ENCODE measurements at places on chromosomes 3 and 15.
A peak's percentile ranks its signal among the peaks of the same experiment; 100 is the strongest.

DNA sequence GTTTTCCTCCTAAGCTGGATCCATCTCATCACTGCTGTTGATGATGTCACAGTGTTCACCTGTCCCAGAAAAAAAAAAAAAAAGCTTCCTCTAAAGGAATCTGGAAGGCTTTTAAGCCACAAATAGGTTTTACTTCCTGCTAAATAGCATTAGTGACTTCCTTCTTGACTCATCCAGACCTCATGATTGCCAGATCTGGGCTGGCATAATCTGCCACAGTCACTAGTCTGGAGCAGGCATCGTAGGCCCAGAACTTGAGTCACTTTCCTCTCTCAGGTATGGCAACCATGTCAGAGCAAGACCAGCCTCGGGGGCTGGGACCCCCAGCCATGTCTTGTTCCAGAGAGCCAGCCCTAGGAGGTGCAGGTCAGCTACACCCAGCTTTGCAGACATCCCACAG lies 266.5 kb upstream of the CADM2 start:
- peak; percentile 14 for DNase-seq

DNA sequence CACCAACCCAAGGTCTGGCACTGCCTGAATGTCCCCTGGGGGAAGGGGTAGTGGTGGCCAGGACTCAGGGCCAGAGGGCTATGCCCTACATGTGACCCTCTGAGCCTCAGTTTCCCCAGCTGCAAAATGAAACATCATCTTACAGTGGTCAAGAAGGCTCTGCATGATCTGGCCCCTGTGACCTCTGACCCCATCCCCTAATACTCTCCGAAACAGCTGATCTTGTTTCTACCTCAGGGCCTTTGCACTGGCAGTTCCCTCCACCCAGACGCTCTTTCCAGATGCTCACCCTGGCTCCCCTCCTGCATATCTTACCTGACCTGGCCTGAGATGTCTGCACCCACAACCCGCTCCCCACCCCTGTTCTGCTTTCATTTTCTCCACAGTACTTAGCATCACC lies 21.8 kb downstream of the PLXND1 start:
- no peak for DNase-seq

DNA sequence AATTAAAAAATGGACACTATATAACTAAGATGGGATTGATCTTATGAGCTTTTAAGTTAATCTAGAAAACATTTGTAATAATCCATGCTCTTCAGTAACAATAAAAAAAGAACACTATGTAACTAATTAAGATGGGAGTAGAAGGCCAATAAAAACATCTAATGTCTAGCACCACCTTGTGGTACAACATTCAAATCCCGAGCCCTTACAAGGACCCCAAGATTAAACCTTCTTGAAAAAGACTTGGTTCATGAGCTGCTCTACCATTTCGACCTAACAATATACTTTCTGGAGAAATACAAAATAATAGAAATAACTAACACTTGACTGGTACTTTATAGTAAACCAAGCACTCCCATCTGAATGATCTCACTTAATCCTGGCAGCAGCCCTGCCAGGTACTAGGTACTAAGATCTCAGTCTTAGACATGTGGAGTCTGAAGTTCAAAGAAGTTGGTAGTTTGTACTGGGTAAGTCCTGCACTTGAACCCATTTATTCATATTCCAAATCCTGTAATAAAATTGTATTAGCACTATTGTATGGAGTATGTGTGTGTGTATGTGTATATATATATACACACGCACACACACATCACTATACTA lies 21.8 kb downstream of the METTL6 start:
- DNase-seq, result peak; percentile 69

GRCh38 chr3:53554559-53555067 lies 60.2 kb downstream of the CACNA1D start:
- DNase-seq, result no peak

DNA sequence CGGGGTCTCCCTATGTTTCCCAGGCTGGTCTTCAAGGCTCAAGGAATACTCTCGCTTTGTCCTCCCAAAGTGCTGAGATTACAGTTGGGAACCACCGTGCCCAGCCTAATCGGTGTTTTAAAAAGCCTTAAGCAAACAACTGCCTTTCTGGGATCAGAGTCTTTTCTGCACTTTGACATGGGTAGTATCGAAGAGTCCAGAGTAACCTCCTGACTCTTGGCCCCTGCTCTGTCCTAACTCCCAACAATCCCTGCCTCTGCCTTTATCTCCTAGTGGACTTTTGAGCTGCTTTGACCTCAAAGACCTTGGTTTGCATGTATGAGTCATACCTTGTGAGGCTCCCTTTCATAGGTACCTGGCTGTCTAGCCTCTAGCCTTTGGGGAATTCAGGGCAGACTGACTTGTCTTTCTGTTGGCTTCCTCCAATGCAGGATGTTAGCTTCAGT lies 21.0 kb upstream of the HACD2 start:
- DNase-seq, result no peak

DNA sequence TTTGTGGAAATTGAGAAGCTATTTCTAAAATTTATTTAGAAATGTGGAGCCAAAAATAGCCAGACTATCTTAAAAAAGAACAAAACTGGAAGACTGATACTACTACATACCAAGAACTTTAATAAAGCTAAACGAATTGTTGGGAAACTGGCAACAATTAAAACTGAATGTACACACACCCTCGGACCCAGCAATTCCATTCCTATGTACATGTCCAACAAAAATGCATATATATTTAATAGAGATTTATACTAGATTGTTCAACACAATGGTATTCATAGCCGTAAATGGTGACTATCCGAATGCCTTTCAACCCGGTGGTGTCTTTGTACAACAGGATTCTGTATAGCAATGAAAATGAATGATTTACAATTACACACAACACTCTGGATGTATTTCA lies 136.5 kb upstream of the RASGRP1 start:
- no peak for DNase-seq

DNA sequence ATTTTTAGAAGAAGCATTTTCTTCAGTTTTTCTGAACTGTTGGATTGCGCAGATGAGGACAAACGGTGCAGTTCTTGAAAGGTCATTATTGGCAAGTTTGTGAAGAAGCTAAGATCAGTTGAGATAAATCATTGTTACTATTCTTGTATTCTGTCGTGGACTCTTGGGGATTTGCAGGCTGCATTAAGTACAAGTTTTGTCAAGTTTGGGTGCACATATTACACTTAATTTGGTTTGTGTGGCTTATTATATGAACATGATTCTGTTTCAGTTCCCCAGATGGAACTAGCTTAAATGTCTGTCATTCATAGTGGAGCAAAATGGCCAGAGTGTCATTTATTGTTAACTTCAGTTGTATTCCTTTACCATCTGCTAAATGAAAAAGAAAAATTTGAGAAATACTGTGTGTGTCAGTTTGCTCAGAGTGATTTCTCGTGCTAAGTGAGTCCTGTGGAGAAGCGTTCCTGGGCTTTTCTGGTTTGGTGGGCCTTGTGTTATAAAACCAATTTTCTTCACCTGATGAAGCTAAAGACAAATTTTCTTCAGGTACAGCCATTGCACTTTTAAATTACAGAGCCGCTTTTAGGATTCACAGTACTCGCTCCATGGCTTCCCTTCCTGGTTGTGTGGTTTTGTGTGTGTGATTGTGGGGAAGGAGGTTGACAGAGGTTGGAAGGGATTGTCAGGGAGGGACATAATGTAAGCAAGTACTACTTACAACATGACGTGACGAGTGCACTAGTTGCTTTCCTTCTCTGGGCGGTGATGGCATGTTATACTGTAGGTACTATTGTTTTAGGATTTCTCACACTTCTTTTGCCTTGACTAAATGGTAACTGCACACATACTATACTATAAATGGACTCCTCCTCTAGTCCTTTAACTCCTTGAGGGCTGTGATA lies 1.7 kb downstream of the AKAP13 start:
- DNase-seq, result no peak

- DNase-seq, result peak; percentile 64
These were observed 64.7 kb upstream of the XCR1 start for GRCh38 chr3:46091741-46092701.

DNA sequence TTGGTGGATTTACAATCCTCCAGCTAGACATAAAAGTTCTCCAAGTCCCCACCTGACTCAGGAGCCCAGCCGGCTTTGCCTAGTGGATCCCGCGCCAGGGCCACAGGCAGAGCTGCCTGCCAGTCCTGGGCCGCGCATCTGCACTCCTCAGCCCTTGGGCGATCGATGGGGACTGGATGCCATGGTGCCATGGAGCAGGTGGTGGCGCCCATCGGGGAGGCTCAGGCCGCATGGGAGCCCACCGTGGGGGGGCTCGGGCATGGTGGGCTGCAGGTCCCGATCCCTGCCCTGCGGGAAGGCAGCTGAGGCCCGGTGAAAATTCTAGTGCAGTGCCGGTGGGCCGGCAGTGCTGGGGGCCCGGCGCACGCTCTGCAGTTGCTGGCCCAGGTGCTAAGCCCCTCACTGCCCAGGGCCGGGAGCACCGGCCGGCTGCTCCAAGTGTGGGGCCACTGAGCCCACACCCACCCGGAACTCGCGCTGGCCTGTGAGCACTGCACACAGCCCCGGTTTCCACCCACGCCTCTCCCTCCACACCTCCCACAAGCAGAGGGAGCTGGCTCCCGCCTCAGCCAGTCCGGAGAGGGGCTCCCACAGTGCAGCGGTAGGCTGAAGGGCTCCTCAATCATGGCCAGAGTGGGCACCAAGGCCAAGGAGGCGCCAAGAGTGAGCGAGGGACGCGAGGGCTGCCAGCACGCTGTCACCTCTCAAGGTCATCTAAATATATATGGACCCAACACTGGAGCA lies 38.8 kb upstream of the IGSF11 start:
- no peak for DNase-seq

DNA sequence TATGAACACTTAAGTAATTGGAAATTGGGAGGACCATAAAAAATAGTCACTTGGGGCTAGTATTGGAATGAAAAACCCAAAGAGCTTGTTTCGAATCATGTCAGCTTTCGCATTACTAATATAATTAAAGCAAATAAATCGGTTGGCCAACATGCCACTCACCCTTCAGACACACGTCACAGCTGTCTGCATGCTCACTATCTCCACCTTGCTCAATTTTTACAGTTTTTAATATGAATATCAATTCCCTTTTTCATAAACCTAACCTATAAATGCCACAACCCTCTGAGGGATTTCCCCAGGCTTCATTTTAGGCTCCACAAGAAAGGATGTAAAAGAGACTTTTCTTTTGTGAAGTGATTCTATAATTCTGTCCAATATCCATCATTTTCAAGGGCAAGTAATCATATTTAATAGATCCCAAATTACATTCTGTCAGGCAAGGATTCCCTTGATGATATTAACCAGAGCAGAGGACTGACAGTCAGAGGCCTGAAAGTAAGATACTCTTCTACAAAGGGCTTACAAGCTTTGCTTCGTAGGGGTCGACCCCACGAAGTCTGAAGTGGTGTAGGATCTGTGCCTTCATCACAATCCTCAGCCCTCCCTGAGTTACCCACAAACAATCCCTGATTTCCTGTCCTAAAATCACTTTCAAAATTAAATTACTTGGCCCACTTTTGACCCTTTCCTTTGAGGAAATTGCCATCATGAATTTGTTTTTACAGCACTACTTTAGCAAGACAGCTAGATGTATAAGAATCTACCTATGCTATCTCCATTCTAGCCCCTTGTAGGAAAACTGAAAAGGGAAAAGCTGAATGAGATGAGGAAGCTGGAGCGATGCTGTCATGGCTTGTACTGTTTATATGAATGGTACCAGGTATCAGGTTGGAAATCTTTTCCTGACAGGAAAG lies 44.5 kb downstream of the NANOGP8 start:
- no peak for DNase-seq

GRCh38 chr3:102233881-102234280 lies 200.9 kb upstream of the ZPLD1 start:
- DNase-seq, result no peak

DNA sequence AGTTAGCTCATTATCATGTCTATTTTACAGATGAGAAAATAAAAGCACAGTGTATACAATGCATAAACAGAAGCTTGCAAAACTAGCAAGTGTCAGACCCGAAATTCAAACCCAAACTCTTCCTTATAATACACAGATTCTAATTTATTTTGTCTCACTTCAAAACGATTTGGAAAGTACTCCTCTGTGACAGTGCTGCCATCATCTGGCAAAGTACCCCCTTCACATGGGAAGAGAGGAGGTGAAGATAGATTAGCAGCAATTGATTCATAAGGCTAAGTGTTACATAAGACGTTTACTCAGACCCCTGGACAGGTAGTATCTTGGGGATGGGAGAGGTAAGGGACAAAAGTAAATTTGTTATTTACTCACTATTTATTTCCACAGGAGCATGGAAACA lies 744.0 kb upstream of the SGO1 start:
- no peak for DNase-seq

DNA sequence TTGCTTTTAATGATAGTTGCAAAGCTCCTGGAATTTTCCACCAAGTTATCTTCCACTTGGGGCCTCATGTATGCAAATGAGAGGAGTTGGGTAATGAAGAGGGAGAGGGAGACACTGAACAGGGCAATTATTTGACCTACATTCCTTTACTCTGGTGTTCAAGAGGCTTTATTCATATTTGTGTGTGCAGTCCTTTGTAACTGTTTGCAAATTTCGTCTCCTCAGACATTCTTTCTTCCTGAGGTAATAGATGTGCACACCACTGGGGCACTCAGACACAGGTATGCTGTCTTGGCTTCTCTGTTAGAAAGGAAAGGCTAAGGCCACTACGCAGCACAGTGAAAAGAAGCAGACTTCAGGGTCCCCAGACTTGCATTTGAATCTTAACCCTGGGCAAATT lies 189.7 kb upstream of the IL12A start:
- no peak for DNase-seq

DNA sequence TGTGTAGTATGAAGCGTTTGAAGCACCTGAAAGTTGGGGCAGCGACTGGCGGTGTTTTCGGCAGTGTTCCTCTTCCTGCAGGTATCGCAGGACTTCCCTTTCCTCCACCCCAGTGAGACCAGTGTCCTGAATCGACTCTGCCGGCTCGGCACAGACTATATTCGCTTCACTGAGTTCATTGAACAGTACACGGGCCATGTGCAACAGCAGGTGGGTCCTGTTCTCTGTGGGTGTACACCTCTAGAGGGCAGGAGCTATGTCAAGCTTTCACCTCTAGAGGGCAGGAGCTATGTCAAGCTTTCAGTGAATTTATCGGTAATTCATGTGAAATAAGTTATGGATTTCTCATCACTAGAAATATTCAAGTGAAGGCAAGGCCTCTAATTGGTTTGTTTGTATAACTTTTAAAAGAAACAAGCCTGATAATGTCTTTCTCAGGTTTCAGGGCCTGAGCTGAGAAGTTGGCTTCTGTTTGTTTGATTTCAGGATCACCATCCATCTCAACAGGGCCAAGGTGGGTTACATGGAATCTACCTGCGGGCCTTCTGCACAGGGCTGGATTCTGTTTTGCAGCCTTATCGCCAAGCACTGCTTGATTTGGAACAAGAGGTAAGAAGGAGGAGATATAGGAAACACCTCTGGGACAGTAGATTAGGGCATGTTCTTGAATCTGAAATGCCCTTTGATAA lies 5.3 kb downstream of the TUBGCP4 start:
- peak; percentile 38 for DNase-seq

DNA sequence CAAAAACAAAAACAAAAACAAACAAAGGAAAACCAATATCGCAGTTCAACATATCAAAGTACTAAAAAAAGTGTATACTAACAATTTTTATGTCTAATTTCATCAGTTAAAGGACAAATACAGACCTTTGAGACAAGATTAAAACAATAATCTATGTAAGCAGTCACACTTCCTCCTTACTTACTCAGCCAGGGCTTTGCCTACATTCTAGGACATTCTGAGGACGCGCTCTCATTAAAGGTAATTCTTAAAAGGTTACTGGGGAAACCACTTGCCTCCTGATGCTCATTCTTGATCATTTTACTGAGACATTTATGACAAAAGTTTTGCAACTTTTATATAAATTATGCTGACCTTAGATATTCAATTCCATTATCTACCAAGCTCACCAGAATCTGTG lies 93.4 kb downstream of the CBLB start:
- no peak for DNase-seq

Data from inflammatory macrophage treated with lipopolysaccharide for 4 hours (primary cell).